ENCODE measurements at places on chromosomes 3 and 15.

DNA sequence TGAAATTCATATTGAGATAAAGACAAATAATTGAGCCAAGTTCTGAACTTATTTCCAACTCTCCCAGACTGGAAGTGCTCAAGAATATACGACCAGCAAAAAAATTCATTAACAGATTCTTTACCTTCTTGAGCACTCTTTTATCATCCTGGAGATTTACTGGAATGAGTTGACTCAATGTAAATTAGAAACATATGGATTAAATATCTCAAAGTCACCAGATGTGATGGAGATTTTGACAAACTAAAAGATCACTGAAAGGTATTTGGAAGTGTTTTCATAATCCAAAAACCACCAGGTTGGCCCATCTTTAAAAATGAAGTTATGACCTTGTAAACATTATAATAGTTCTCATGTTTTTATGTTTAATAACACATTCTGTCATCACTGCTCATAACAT, 433.2 kb upstream of the RASGRP1 start:
- peak; percentile 86 for DNase-seq

- DNase-seq: no peak
Observed at GRCh38 chr3:5651351-5651750, 463.8 kb downstream of the EDEM1 start.

GRCh38 chr3:24506966-24507775, 12.5 kb upstream of the THRB start:
- peak; percentile 67 for DNase-seq

GRCh38 chr3:9553948-9554513, 409 bp upstream of the LHFPL4 start:
- no peak for DNase-seq

GRCh38 chr3:195072916-195073564, 197.9 kb downstream of the XXYLT1 start:
- no peak for DNase-seq

- peak; percentile 84 for DNase-seq
Observed at GRCh38 chr15:31365655-31366127, 39.1 kb downstream of the KLF13 start.

DNA sequence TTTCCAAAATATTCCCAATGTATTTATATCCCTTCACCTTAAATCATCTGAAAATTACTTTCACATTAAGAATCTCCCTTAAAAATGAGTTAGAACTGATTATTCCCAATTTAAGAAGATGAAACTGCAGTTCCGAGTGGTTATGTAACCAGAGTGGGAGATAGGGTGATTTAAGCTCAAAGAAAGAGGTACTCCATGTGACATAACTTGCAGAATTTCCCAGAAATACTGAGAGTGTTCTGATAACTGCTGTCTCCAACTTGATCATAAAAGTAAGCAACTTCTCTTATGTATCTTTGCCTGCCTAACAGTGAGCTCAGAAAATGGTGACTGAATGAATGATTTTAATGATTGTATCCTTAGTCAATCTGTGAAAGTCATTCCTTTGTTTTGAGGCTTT, 32.3 kb downstream of the ARRDC4 start:
- DNase-seq: no peak

DNA sequence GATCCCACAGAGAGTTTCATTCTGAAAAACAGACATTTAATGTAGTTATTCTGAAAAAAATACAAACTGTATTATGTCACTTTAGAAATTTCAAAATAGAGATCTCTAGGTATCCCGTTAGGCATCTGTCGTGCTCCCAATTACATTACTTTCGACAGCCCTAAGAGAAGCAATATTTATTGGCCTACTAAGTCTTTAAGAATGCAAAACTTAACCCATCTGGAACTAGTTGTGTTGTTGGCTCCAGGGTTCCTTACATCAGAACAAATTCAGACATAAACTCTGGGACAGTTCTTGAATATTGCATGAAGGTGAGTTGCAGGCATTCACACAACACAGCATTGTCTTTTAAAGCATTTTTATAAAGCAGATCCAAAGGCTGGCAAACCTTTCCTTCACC, 498.4 kb downstream of the FHIT start:
- peak; percentile 88 for DNase-seq

- no peak for DNase-seq
Observed at GRCh38 chr3:140152851-140153639, 218.1 kb downstream of the CLSTN2 start.

- DNase-seq: peak; percentile 48
Observed at GRCh38 chr3:194140520-194141414, 4.8 kb downstream of the HES1 start.

DNA sequence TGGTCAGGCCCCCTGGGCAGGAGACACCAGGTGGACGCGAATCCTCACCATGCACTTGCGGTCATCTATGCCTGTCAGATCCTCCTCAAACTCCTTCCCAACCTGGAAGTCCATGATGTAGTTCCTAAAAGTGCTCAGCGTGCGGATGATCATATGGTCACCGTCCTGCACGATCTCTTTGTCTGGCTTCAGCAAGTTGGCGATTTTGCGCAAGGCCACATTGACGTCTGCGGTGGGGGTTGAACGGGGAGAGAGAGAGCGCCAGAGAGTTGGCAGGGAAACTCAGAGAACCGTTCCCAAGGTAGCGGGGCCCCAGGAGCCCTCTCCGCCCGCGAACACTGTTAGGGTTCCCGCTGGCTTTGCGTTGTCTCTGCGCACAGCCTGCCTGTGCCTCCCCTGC, 809 bp downstream of the RBP1 start:
- DNase-seq: peak; percentile 9

Measured in AG10803 (cell line).